H4 (cell line): ENCODE measurements at places on chromosomes 5 and 9. TPM values are rescaled to one million over a fixed set of nuclear protein-coding genes. Genes with fewer than 3 reads are reported as not detected.

DNA sequence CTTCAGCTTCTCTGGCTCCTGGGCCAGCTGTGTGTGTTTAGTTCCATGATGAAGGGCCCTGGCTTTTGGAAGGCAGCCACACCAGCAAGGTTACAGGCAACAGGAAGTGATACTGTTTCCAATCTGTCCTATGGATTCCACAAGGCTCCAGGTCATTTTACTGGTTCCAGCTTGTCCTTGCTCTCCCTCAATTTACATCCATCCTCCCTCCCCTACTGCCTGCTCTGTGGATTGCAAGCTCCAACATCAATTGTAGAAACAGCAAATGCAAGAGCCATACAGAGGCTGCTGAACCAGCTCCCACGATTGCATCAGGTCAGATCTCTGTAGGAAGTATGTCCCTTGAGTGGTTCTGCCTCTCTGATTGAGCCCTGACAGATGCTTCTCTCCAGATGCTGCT is 409.8 kb downstream of the NTRK2 start:
- peak; percentile 6 for DNase-seq

GRCh38 chr9:98935071-98935505 is 8.6 kb upstream of the COL15A1 start:
- no peak for DNase-seq

- peak; percentile 70 for DNase-seq
Measured at GRCh38 chr5:109485030-109485429, 75.3 kb upstream of the PJA2 start.

DNA sequence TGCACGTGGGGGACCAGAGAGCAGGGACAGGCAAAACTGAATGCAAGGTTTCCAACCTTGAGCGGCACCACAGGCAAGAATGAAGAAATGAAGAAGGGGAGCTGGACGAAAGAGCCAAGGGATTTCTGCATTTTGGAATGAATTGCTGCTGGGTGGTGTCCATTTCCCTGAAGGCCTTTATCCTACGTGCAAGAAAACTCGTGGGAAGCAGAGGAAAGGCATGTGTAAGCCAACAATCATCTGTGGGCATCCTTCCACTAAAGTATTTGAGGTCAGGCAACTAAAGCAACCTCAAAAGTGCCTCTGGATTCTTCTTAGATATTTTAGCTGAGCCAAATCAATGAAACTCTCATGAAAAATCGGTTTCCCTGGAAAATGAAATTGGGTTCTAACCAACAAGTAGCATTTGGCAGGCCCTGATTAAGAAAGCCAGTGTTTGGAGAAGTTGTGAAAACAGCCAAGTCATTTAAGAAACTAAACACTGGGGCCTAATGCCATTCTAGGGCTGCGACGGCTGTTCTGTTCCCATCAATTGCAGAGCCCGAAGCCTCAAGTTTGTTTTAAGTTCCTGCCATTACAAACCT is 4.7 kb upstream of the TGFBI start:
- DNase-seq = no peak

- DNase-seq = no peak
Measured at GRCh38 chr5:139747583-139748504, 47.8 kb upstream of the PSD2 start.

GRCh38 chr5:5044247-5044840 is 95.8 kb upstream of the ADAMTS16 start:
- no peak for DNase-seq

GRCh38 chr5:137902408-137903133 is 13.3 kb downstream of the PKD2L2 start:
- no peak for DNase-seq

DNA sequence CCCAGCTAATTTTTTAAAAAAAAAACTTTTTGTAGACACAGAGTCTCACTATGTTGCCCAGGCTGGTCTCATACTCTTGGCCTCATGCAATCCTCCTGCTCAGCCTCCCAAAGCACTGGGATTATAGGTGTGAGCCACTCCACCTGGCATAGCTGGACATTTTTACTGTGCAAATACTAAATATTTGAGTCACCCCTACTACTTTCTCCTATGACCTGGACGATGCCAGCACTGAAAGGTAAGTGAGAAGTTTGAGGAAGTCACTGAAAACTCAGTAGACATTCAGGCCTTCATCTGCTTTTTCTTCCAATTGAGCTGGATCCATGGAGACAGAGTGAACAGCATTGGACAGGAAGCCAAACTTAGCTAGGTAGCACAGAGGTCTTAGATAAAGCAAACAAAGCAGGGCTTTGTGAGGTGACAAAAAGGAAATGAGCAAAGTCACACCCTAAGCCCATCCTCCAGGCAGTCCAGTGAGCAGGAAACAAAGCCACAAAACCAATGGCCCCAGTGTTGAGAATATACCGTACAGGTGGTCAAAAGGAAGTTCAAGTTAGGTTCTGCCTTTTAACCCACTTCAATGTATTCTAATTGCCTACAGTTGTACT is 192.6 kb upstream of the RASA1 start:
- no peak for DNase-seq

DNA sequence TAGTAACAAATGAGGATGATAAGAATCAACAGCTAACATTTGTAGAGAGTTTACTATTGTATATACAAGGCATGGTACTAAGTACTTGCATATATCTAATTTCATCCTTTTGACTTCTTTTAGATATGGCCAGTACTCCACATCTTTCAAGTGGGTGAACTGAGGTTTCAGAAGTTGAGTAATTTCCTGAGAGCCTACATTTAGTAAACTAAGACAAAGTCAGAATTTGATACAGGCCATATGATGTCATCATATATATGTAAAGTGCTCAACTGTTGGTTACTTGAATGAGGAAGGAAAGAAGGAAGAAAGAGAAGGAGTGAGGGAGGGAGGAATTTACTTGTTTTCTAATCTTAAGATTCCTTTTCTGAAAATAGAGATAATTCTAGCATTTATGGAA is 52.8 kb downstream of the GRIA1 start:
- no peak for DNase-seq

DNA sequence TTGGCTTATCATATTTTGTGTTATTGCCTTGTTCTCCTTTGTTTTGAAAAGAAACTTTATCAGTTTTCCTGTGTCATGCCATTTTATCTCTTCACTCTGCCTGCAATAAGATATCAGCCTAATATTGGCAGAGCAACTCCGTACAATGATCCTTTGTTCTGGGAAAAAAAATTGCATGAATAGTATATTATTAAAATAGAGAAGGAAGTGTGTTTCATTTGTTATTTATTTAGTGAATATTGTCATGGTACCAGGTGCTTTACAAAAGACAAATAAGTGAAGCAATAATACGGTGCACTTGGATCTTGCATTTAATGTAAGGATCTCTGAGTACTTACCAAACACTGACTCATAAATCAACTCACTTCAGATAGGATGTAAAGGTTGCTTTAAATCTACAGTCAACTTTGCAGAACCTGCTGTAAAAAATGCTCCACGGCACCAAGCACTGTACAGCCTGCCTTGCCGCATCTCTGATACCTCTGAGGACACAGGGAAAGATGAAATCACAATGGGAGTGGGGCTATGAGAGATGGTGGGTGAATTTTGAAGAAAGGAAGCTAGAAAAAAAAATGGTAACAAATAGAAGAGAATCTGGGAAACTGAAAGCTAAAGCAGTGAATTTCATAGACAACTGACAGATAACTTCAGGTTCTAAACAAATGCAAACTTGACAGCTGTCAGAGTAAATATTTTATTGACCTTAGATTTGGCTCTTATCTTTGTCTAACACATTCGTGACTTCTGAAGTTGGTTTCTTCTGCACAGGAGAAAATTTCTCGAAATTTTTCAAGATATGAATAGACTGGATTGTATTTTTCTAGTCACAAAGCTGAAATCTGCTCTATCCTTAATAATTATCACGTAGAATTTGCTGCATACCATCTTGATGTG is 232.1 kb downstream of the ENC1 start:
- no peak for DNase-seq

DNA sequence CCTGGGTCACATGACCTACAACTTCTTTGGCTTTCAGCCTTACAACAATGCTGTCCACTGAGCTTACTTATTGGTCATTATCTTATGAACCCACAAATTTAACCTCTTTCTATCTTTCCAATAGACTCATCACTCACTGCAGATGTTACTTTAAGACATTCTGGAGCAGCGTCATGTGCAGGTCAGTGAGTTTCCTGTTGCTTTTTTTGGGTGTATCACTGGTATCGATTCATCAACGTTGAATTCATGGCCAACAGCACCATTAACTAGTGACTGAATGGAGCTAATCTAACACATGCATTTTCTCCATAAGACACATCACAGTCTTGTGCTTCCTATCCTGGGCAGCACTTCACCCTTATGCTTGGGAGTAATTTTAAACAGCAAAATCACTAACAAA is 672.6 kb upstream of the CDH18 start:
- DNase-seq = no peak

DNA sequence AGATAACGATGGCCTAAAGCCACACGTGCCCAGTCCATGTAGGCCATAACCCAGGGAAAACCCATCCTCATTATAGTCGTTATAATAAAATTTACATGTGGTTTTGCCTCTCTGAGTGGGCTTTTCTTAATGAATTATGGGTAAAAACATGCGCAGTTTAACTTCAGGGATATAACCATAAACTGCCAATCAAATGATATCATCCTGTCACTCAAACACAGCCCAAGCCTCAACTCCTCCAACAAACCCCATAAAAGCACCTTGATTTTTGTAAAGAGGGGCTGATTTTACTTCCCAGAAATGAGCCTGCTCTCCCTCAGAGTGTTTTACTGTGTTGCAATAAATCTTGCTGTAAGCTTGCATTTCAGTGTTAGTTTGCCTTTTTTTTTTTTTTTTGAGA is 15.8 kb upstream of the SETX start:
- DNase-seq = no peak

DNA sequence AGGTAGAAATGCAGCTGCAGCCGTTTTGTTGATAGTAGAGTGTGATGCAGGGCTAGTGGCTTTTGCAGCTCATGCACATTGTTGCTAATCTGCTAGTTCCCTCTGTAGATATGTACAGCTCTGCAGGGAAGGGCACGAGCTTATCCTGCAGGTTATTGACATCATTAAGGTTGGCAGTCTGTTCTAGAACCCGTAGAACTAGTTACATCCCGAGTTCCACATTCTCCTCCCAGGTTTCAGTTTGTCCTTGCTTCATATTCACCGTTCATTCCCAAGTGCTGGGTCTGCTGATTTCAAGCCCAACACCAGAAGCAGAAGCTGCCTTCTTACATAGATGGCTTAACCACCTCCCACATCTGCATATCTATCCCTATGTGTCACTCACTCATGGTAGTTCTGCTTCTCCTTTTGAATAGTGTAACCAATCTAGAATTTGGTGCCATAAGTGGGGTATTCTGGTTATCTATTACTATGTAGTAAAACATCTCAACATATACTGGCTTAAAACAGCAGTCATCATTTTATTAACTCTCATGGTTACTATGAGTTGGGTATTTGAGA is 38.1 kb downstream of the CRHBP start:
- DNase-seq = no peak

DNA sequence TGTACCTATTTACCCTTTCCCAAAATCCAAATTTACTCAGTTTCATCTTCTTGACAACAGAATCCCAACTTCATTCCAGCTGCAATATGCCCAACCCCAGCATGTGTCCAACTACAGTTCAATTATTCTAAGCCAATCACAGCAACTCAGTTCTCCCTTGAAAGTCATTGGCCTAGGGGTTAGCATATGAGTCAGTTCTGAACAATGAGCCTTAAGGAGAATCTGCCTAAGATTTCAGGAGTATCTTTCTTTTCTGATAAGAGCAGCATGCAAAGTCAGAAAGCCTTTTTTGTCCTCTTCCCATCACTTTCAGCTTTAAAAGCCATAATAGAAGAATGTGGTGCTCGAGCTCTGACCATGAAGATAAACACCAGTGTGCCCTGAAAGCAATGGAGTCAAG is 44.4 kb upstream of the RASGRF2 start:
- no peak for DNase-seq

DNA sequence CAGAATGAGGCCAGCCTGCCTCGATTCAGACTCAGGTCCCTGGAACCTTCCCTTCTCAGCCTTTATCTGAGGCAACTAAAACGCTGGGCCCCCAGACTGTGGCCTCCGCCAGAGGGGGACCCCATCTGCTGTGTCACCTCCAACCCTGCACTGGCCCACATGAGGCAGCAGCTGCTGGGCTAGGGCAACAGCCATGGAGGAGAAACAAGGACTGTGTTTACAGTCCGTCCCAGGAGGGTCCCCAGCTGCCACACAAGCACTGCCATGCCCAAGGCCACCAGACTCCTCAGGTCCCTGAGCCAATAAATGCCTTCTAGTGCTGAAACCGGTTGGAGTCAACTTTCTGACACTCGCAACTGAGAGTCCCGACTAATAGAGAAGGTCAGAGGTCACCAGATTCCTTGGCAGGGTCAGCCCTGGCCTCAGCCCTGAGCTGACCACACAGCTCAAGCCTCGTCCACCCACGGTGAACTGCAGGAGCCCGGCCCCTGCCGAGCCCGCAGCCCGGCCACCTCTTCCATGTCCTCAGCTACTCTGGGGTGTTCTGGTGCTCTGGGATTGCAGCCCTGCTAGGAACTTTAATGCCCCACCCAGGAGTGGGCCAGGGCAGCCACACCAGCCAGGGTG is 77.0 kb downstream of the ZNF354C start:
- DNase-seq = no peak

- DNase-seq = peak; percentile 53
Measured at GRCh38 chr5:114305402-114306207, 56.3 kb upstream of the KCNN2 start.

- no peak for DNase-seq
Measured at GRCh38 chr9:69168709-69169217, 5.3 kb upstream of the TJP2 start.

- no peak for DNase-seq
Measured at GRCh38 chr5:12669326-12669725, 765.1 kb upstream of the CTNND2 start.

DNA sequence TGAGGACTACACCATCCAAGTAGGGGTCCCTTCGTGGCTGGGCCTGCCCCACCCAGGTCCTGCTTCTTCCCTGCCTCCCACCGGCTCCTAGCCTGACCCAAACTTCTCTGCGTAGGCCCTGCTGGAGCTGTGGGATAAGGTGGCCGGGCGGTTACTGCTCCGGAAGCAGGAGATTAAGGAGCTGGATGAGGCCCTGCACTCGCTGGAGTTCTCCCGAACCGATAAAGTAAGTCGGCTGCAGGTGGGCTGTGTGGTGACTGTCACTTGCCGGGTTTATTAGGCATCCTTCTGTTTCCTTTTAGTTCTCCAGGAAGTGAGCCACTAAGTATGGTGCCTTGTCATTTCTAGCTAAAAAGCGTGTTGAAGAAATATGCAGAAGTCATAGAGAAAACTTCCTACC is 7.0 kb downstream of the CCDC180 start:
- no peak for DNase-seq

The ERBIN gene
- 30.8 and 33.9 TPM in 2 replicates for total RNA-seq

The GAPT gene
- not detected in 2 replicates for total RNA-seq

The QRFP gene
- not detected in 2 replicates for total RNA-seq

The IFNA4 gene
- total RNA-seq = 0.27 TPM in 1 of 2 replicates, not detected in the other

The CARTPT gene
- total RNA-seq = not detected in 2 replicates

The NOL6 gene
- total RNA-seq = 23.4 and 30.1 TPM in 2 replicates

The PCDHB2 gene
- 15.0 and 26.2 TPM in 2 replicates for total RNA-seq

The PRPF4 gene
- 44.1 and 45.9 TPM in 2 replicates for total RNA-seq

The GCNT4 gene
- total RNA-seq = 0.06 and 0.12 TPM in 2 replicates

The TPRN gene
- total RNA-seq = 1.2 and 3.4 TPM in 2 replicates

The FRMD3 gene
- total RNA-seq = 0.29 and 0.72 TPM in 2 replicates

The BDP1 gene
- 8.0 and 11.1 TPM in 2 replicates for total RNA-seq

The NEUROG1 gene
- total RNA-seq = not detected in 2 replicates
